Hematopoietic multipotent progenitor cell (in vitro differentiated cells): ENCODE measurements at places on chromosomes 1 and 21. TPM values are rescaled to one million over a fixed set of nuclear protein-coding genes. Genes with fewer than 3 reads are reported as not detected.

The NR1I3 gene
- not detected for total RNA-seq

The FCRL4 gene
- total RNA-seq = not detected

The MR1 gene
- total RNA-seq = 15.1 TPM

The LCE1C gene
- not detected for total RNA-seq

The IVL gene
- not detected for total RNA-seq

The PIGR gene
- total RNA-seq = not detected

The RAB42 gene
- 1.6 TPM for total RNA-seq

The WDR64 gene
- not detected for total RNA-seq
